ENCODE measurements at places on chromosomes 11 and 22. TPM values are rescaled to one million over a fixed set of nuclear protein-coding genes. Genes with fewer than 3 reads are reported as not detected.

The OR2D2 gene
- total RNA-seq, result 0.47 TPM

The PTPN5 gene
- total RNA-seq, result not detected

The OR51B4 gene
- total RNA-seq, result not detected

The IRAG1 gene
- total RNA-seq, result 0.18 TPM

The CHADL gene
- 0.28 TPM for total RNA-seq

The SAA4 gene
- total RNA-seq, result not detected

The MAPK12 gene
- 57.4 TPM for total RNA-seq

The DCDC1 gene
- total RNA-seq, result under 0.01 TPM

The OR5P2 gene
- total RNA-seq, result 0.09 TPM

The MYOD1 gene
- not detected for total RNA-seq

The VPREB1 gene
- total RNA-seq, result not detected

The MUC2 gene
- under 0.01 TPM for total RNA-seq

The EMID1 gene
- not detected for total RNA-seq

The PNPLA3 gene
- 0.85 TPM for total RNA-seq

The HTR3A gene
- total RNA-seq, result not detected

The FAM227A gene
- 2.1 TPM for total RNA-seq

The MTMR3 gene
- 25.1 TPM for total RNA-seq

The CD6 gene
- total RNA-seq, result not detected

The OR52H1 gene
- 0.19 TPM for total RNA-seq

The HEPN1 gene
- 0.09 TPM for total RNA-seq

The SORL1 gene
- 0.09 TPM for total RNA-seq

The OR6Q1 gene
- total RNA-seq, result not detected

The IL18 gene
- 5.5 TPM for total RNA-seq

The FGF19 gene
- not detected for total RNA-seq

The LRRC32 gene
- total RNA-seq, result 20.5 TPM

The PAMR1 gene
- 0.56 TPM for total RNA-seq

Measured in endothelial cell of coronary artery (primary cell).